ENCODE measurements at places on chromosomes 7 and 10.

- no peak for DNase-seq
Observed at GRCh38 chr10:131724169-131724545, 176.7 kb upstream of the PPP2R2D start.

DNA sequence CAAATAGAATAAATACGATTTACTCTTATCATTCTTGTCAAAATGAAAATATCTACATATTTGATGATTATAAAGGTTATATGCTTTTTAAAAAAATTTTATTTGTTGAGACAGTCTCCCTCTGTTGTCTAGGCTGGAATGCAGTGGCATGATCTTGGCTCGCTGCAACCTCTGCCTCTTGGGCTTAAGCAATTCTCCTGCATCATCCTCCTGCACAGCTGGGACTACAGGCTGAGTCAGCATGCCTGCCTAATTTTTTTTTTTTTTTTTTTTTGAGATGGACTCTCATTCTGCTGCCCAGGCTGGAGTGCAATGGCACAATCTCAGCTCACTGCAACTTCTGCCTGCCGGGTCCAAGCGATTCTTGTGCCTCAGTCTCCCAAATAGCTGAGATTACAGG is 48.9 kb downstream of the PUS7 start:
- no peak for DNase-seq

DNA sequence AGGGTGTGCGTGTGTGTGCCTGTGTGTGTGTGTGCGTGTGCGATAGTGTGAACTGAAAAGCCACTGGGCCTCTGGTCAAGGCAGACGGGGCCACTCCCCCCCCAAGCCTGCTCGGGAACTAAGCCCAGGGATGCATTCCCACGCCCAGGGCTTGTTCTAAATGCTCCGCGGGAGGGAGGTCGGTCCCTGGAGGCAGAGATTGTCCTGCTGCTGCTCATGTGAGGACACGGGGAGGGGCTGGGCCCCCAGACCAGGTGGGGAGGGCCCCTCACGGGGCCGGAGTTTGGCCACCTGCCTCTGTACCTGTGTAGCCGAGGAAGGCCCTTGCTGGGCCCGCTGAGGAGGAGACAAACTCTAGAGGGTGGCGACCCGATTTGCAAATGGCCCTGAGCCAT is 93.9 kb downstream of the PDGFA start:
- no peak for DNase-seq

DNA sequence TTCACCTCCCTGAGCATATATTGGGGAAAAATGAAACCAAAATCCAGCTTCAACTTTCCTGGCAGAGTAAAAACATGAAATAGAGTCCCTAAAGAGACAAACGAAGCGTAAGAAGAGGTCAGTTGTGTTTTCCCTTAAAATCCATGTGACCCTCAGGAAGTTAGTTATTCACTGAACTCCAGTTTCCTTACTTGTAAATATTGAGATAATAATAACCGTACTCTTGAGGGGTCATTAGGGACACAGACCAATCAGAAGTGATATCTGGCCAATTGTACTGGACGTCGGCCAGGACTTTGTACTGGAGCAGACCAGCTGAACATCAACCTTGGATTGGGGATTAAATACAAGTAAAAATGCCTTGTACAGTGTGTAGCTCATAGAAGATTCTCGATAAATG is 167.0 kb downstream of the GATA3 start:
- no peak for DNase-seq

- DNase-seq: no peak
Observed at GRCh38 chr10:19843487-19843886, 27.3 kb downstream of the PLXDC2 start.

DNA sequence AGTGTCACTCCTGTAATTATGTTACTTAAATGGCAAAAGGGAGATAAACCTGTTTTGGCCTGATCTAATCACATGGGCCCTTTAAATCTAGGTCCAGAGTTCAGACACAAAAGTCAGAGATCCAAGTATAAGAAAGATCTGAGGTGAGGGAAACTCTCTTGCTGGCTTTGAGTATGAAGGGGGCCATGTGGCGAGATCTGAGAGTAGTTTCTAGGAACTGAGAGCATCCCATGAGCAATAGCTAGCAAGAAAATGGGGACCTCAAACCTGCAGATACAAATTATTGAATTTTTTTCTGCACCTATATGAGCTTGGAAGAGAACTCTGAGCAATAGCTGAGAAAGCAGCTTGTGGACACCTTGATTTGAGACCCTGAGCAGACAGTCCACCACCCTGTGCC is 27.6 kb downstream of the ANKRD7 start:
- no peak for DNase-seq

- no peak for DNase-seq
Observed at GRCh38 chr10:101624526-101625102, 36.5 kb downstream of the DPCD start.

- DNase-seq: no peak
Observed at GRCh38 chr10:11104772-11105675, 87.4 kb downstream of the CELF2 start.

DNA sequence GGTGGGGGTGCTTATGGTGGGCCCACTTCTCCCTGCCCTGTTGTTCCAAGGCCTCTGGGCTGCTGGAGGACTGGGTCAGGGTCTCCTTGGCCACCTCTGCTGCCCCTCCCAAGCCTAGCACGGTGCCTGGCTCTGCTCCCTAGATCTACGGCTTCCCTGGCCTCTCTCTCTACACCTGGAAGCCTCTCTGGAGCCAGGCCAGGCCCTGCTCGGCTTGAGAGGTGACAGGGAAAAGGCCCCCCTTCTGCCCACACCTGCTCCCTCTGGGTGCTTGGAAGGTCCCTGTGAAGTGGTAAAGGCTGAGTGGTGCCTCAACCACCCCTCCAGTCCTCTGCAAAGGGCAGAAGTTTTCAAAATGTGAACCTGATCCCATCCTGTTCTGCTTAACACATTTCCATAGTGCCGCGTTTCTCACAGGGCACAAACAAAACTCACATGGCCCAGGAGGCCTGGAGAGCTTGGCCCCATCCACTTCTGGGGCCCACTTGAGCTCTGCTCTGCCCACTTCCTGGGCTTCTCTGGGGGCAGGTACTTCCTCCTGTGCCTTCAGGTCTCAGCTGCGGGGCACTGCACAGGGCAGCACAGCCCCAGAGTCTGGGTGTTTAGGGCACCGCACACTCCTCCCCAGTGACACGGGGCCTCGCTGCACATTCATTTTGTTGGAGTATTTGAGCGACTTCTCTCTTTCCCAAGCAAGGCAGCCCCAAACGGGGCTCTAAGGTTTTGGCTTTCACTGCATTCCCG is 169.9 kb downstream of the PIP4K2A start:
- no peak for DNase-seq

DNA sequence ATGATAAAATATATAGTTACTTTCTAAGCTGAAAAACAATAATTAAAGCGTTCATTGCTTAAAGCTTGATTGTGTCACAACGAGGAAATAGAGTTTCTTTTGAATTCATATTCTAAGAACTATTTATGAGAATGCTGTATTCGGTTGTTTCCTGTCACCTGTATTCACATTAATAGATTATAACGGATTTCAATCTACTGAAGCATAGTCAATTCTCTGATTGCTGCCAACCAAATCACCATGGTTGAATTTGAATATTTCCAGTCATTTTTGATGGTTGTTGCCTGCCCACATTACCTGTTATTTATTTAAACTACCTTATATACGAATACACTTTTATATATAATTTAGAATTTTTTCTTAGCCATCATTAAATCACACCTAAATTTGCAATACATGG is 22.0 kb downstream of the IL2RA start:
- no peak for DNase-seq

DNA sequence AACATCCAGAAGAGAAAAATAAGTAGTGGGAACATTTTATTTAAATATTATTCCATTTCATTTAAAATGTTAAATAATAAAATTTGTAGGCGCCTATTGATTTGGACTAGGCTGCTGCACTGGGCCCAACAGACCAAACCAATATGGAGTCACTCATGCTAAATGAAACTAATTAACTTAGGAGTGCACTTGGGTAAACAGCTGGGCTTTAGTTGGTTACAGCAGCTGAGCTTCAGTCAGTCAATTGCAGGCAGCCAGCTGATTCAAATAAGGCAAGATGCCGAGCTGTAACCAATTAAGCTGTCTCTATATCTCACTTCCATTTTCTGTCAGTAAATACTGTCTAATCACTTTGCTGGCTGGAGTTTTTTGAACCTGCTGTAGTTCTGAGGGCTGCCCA is 102.1 kb upstream of the WDR11 start:
- no peak for DNase-seq

DNA sequence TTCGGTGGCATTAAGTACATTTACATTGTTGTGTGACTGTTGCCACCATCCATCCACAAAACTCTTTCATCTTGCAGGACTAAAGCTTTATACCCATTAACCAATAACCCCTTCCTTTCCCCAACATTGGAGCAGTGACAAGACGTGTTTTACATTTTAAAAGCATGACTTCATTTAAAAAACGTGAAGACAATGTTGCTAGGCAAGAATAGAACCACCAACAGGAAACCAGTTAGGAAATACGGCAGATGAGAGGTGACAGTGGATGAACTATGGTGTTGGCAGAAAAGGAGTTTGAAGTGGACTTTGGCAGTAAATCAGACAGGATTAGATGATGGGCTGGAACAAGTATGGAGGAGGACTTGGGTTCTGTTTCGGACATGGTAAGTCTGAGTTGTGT is 17.0 kb downstream of the TMEM236 start:
- DNase-seq: no peak

- DNase-seq: no peak
Observed at GRCh38 chr7:93178213-93178612, 30.0 kb upstream of the SAMD9L start.

GRCh38 chr7:14720785-14721184 is 181.8 kb downstream of the DGKB start:
- no peak for DNase-seq

- DNase-seq: no peak
Observed at GRCh38 chr7:130421684-130422083, 19.1 kb downstream of the CEP41 start.

DNA sequence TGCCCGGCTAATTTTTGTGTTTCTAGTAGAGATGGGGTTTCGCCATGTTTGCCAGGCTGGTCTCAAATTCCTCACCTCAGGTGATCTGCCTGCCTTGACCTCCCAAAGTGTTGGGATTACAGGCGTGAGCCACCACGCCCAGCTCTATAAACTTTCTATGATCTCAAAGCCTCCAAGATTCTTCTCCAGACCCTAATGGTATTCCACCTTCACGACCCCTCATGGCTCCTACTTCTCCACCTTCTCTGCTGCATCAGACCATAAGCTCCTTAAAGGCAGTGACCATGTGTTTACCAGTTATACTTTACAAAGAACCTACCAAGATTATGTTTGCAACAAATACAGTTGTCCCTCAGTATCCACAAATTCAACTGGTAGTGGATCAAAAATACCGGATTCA is 10.1 kb upstream of the BAZ1B start:
- DNase-seq: no peak

GRCh38 chr7:4028221-4028620 is 653.9 kb upstream of the FOXK1 start:
- no peak for DNase-seq

GRCh38 chr7:44072364-44073231 is 7.2 kb upstream of the PGAM2 start:
- peak; percentile 81 for DNase-seq

GRCh38 chr7:153567426-153567825 is 484.8 kb upstream of the DPP6 start:
- DNase-seq: no peak

DNA sequence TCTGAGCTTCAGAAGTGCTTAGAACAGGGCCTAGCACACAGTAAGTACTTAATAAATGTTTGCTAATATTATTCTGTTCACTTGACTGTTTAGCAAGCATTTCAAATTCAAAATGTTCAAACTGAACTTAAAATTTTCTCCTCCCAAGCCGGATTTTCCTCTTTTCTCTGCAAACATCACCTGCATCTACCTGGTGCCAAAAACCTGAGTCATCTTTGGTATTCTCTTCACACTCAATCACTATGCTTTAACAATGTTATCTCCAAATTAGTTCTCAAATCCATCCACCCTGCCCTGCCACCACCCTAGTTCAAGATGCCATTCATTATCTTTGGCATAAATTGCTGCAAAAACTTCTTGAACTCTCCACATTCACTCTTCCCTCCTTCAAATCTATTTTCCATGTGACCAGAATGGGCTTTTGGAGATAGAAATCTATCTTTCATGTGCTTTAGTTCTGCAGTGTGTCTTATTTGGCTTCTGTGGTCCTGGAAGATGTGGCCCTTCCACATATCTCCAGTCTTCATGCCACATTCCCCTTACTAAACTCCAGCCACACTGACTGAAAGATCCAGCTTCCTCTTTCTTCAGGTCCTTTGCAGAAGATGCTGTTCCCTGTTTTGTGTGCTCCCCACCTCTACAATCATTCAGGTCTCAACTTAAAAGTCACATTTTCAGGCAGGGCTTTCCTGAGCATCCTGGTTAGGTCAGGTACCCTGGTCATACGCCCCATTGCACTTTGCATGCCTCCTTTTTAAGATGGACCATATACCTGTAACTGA is 2.0 kb downstream of the GGCT start:
- no peak for DNase-seq

- no peak for DNase-seq
Observed at GRCh38 chr10:15901889-15902288, 41.6 kb upstream of the MINDY3 start.

- no peak for DNase-seq
Observed at GRCh38 chr10:44895280-44895679, 15.9 kb upstream of the TMEM72 start.

DNA sequence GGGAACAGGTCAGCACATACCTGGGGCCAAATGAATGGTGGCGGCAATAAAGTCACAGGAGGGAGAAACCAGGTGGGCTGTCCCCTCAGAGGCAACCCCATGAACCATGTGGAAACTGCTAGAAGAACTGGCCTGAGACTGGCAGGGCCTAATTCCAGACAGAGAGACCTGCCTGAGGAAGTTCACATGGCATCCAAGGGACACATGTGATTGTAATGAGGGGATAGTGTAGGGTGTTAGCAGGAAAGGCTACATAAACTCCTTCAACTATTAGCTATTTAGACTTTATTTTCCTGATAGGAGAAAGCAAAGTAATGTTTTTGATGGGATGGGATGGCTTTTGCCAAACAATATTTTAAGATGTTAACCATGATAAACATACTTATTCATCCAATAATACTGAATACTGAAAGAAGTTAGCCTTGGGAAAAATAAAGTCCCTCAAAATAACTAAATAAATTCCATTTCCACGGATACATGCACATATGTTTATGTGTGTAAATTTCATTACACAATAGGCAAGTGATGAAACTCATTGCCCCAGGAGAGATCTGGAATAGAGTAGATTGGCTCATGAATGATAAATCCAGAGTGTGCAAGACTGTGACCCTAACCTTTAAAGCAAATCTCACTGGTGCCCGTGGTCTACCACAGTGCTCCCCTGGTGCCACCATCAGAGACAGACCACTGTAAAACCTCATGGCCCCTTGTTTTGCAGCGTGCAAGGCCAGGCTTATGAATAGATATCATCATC is 137.0 kb downstream of the NRF1 start:
- no peak for DNase-seq

GRCh38 chr10:114500643-114501042 is 96.3 kb upstream of the AFAP1L2 start:
- DNase-seq: no peak

DNA sequence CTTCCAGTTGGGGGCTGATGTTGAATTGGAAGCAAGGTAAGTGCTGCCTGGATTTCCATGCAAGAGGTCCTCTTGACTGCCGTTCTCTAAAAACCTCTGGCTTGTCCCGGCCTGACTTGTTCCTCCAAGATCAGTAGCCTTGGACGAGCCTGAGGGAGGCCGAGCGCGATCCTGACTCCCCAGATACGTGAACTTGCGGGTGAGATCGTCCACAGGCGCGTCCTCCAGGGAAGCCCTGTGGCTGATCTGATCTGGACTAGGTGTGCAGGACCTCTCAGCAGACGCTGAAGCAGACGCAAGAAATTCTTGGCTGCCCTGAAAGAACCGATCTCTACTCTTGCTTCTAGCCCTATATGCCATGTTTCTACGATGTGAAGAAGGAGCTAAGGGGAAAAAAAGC is 29.7 kb downstream of the ZC3HAV1 start:
- DNase-seq: no peak
